Large intestine (tissue), 12 donors: ENCODE measurements at places on chromosomes 1 and 21. TPM values are rescaled to one million over a fixed set of nuclear protein-coding genes. Genes with fewer than 3 reads are reported as not detected.

Gene LYPD8
- 2.1 TPM for polyA plus RNA-seq

Gene STUM
- polyA plus RNA-seq: 8.2 TPM

Gene AGPAT3
- polyA plus RNA-seq: 83.0 TPM

Gene NBPF4
- not detected for polyA plus RNA-seq

Gene B4GALT3
- polyA plus RNA-seq: 38.4 TPM

Gene DIO1
- 0.58 TPM for polyA plus RNA-seq

Gene FAM131C
- polyA plus RNA-seq: 1.1 TPM

Gene TTC22
- 28.2 TPM for polyA plus RNA-seq

Gene MSH4
- polyA plus RNA-seq: 0.24 TPM

Gene MAB21L3
- 0.55 TPM for polyA plus RNA-seq

Gene EPS15
- 34.2 TPM for polyA plus RNA-seq

Gene SLAMF6
- polyA plus RNA-seq: 1.6 TPM

Gene NUP210L
- 0.03 TPM for polyA plus RNA-seq

Gene LRRC53
- polyA plus RNA-seq: 0.25 TPM

Gene RPE65
- polyA plus RNA-seq: 1.2 TPM
